ENCODE measurements at places on chromosomes 16 and 17.

GRCh38 chr17:65495122-65496055 is 66.1 kb downstream of the AXIN2 start:
- no peak for DNase-seq

DNA sequence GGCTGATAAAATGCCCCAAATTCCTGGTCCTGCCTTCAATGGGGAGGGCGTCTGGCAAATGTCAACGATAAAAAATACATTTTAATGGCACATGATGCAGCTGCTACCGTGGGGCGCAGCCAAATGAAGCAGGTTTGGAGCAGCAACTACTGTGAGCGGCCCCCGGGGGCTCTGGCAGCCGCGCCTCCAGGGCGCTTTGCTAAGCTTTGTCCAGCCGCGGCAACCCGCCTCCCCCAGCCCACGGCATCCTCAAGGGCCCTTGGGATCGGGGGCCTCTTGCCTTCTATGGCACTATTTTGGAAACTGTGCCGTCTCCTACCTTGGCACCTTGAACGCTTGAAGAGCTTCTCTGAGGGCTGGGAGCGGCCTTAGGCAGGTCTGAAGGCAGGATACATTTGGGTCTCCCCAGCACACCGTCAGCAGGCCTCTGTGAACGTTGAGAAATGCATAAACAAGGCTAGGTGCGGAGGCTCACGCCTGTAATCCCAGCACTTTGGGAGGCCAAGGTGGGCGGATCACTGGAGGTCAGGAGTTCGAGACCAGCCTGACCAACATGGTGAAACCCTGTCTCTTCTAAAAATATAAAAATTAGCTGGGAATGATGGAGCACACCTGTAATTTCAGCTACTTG is 25.1 kb downstream of the TBX4 start:
- DNase-seq: no peak

DNA sequence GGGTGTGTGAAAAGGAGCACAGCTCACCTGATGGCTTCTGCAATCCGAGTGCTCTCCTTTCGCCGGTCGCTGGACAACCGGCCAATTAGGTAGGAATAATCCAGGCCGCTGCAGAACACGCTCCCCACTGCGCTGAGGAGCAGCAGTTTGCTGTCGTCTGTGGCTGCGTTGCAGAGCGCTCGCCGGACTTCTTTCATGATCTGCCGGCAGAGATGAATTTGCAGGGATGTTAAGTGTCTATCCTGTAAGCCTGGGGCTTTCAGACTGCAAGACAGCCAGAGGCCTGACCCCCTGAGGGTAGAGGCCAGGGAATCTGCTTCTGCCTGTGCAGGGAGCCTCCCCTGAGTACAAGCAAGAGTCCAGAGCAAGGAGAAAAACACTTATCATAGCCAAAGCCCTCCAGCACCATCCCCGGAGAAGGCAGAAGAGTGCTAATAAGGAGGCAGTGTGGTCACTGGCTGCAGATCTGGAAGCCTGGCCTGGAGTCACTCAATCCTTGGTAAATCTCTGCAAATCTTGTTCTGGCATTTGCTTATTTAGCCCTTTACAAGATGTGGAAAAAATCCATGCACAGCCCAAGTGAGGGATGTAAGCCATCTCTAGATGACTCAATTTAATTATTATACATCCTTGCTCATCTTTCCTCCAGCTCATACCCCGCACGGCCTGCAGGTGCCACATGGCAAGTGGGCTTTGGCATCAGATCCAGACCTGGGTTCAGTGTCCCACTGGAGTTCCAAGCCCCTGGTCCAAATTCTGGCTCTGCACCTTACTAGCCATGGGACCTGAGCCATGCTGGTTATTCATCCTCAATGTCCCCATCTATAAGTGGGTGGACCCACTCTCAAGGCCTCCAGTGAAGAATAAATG is 80.2 kb downstream of the DYNLRB2 start:
- DNase-seq: no peak

- DNase-seq: no peak
These were observed 56.5 kb downstream of the COPRS start for GRCh38 chr17:31802502-31802901.

GRCh38 chr17:34307110-34307509 is 12.1 kb upstream of the CCL8 start:
- DNase-seq: no peak

DNA sequence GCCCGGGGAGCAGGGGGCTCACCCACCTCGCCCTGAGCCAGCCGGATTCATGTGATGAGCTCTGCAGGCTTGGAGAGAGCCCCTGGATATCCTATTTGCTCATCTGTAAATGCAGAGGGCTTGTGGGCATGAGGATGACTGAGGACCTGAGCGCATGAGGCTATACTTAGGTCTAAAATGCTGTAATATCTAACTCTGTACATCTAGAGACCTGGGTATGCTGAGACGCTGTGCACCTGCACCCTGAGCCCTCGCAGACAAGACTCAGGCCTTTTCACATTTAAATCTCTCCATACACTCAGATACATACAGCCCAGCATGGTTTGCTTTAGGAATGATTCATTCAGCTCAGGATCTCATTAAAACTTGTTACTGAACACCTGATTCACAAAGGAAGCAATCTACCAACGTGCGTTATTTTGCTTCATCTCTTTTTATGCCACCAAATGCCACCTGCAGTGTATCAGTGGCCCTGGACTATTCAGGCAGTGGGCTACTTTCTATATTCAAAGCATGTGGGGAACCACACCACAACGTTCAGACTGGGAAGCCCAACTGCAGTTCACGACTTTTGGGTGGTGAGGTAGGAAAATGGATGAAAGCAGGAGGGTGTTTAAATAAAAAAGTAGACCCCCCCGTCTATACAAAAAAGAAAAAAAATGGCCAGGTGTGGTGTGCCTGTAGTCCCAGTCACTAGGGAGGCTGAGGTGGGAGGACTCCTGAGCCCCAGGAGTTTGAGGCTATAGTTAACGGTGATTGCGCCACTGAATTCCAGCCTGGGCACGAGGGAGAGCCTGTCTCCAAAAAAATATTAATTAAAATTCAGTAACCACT is 12.0 kb downstream of the USP7 start:
- no peak for DNase-seq

DNA sequence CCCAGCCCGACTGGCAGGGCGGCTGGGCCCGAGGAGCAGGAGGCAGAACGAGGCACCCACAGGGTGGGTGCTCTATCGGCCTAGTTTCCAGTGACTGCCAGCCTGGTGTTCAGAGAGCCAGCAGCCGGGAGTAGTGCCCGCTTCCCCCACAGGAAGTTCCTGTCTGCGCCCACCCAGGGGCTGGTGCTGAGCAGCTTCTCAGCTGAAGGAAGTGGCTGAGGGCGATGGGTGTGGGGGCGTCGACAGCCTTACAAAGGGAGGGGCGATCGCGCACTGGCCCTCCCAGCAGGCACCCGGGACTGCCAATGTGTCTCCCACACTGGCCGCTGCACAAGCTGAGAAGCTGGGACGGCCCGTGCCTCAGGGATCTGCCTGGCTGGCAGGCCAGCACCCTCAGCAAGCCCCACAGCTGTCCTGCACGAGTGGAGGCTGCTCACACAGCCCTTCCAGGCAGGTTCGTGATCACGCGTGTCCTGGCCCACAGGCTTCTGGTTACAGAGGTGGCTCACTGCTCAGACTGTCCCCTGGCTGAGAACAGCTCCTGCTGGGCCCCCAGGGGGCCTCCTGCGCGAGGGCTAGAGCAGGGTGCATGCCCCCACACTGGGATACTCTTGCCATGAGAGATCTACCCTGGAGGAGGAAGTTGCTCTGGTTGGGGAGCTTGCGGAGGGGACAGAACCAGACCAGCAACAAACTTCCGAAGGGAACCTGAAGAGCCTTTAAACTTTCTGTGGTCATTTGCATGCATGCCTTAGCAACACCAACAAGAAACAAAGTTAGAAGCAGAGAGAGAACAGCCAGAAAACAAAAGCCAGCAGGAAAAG is 2.5 kb downstream of the RNF166 start:
- DNase-seq: no peak

DNA sequence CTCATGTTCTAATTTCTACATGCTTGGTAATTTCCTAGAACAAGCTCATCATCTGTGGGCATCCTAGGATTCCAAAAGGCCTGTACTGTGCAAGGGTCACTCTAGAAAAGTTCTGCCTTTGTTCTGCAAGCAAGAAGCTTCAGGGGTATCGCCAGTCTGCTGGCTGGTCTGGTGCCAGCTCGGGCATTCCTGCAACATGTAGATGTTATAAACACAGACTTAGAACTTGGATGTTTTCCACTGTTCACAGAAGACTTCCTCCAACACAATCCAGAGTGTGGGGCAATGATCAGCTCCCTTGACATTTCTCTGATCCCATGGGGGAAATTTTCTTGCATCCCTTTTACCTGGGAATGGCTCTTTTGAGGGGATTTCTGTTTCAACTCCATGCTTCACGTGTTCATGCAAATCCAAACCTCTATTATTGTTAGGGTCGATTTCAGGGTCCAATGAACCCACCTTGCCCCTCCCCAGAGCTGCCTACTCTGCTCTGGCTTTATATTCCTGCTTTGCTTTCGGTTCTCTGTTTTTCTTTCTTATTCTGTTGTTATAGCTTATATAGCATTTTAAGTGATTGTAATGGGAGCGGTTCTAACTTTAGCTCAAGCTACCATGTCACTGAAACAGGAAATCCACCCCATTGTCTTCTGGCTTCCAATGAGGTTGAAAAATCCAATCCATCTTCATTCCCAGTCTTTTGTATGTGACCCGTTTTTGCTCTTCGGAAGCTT is 25.3 kb downstream of the UBE2O start:
- DNase-seq: no peak

- no peak for DNase-seq
These were observed at the start of gene GALR2 for GRCh38 chr17:76074390-76075363. GALR2 (plus strand) TSS chr17:76074781; CDS start chr17:76074884, 103 bp downstream.

GRCh38 chr16:66359811-66360608 is 6.5 kb upstream of the CDH5 start:
- no peak for DNase-seq

GRCh38 chr16:22400900-22401299 is 26.5 kb upstream of the CDR2 start:
- no peak for DNase-seq

DNA sequence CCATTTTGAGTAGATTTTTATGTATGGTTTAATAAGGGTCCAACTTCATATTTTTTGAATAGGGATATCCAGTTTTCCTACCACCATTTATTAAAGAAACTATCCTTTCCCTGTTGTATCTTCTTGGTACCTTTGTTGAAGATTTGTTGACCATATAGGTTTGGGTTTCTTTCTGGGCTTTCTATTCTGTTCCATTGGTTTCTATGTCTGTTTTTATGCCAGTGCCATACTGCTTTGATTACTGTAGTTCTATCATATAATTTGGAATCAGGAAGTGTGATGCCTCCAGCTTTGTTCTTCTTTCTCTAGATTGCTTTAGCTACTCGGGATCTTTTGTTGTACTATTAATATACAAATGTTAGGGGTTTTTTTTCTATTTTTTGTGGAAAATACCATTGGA is 46.5 kb downstream of the PPM1E start:
- no peak for DNase-seq

DNA sequence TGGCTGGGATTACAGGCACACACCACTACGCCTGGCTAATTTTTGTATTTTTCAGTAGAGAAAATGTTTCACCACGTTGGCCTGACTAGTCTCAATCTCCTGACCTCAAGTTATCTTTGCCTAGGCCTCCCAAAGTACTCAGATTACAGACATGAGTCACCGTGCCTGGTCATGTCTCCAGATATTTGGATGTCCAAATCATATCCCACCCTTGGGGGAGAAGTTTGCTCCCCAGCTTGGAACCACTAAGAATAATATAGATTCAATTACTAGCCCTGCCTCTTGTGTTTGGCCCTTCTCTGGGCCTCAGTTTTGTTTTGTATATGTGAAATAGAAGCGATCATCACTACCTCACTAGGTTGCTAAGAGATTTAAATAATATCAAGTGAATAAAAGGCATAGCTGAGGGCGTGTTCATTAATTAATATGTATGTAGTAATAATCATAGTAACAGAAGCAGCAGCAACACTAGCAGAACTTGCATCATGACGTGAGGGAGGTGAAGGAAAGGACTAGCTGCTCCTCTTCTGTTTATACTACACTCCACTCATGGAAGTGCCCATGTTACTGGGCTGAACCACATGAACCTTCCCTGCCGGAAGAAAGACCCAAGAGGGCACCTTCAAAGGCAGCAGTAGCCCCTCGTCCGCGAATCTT is 253.6 kb upstream of the XYLT1 start:
- DNase-seq: no peak

- DNase-seq: no peak
These were observed 84.5 kb downstream of the XYLT1 start for GRCh38 chr16:17386229-17386628.

GRCh38 chr17:45768000-45768399 is 16.1 kb upstream of the CRHR1 start:
- DNase-seq: no peak

- no peak for DNase-seq
These were observed 3.9 kb downstream of the RAI1 start for GRCh38 chr17:17684906-17685774.

DNA sequence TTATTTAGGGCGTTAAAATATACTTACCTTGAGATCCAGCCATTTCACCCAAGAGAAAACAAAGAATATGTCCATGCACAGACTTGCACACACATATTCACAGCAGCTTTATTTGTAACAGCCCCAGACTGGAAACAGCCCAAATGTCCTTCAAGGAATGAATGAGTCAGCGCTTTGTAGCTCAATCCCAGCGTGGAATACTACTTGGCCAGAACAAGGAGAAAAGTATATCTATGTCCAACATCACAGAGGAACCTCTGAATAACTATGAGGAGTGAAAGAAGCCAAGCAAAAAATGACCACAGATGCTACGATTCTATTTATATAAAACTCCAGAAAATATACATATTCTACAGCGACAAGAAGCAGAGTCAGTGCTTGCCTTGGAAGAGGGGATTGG is 158.3 kb downstream of the ENGASE start:
- no peak for DNase-seq

GRCh38 chr17:63262751-63263476 is 183.2 kb downstream of the CYB561 start:
- DNase-seq: no peak

- DNase-seq: no peak
These were observed 4.3 kb upstream of the SGF29 start for GRCh38 chr16:28549301-28549899.

- DNase-seq: no peak
These were observed 158.2 kb downstream of the MAP2K6 start for GRCh38 chr17:69572747-69573146.

- no peak for DNase-seq
These were observed 5.8 kb upstream of the SETD6 start for GRCh38 chr16:58509256-58510096.

GRCh38 chr17:47810200-47810821 is 11.3 kb downstream of the OSBPL7 start:
- DNase-seq: no peak

- no peak for DNase-seq
These were observed 43.2 kb downstream of the RPA1 start for GRCh38 chr17:1872976-1873375.

DNA sequence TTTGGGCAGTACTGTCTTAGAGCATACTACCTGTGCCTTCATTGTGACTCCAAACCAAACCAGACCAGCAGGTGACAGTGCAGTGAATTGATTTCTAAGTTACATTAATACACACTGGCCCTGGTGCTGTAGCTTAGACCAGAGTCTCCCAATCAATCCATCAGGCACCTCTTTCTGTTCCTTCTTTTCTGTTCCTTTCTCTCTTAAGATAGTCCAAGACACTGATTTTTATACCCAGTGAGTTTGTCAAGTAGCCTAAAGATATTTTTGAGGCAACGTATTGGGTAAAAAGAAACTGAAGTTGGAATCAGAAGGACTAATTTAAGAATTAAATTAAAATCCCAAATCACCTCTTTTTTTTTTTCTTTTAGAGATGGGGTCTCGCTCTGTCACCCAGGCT is 43.1 kb downstream of the ABAT start:
- no peak for DNase-seq

GRCh38 chr16:89194340-89195311 is 5.7 kb downstream of the SLC22A31 start:
- DNase-seq: no peak
